ENCODE measurements at places on chromosomes 11 and 22.

- DNase-seq = no peak
Measured at GRCh38 chr11:3860375-3860774, 4.9 kb downstream of the STIM1 start.

DNA sequence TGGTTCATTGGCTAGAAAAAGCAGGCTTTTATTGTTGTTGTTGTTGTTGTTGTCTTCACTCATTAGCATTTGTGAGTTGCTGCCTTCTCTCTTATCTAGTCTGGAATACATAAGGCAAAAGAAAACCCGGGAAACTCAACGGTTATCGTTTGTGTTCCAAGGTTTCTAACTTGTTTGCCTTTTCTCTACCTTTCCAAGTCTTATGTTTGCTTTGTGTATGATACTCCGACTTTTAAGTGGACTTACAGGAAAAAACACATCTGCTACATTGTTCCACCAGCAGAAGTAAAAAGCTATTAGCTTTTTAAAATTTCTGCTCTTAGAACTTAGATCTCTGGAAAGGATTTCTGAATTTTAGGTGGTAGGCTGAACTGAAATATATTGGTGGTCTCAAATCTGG, 27.0 kb upstream of the HIKESHI start:
- no peak for DNase-seq

GRCh38 chr11:2537010-2537705, 92.3 kb downstream of the KCNQ1 start:
- no peak for DNase-seq

- DNase-seq = no peak
Measured at GRCh38 chr11:57566005-57566904, 1.2 kb downstream of the UBE2L6 start.

- DNase-seq = no peak
Measured at GRCh38 chr11:46003572-46003971, 81.1 kb downstream of the LARGE2 start.

DNA sequence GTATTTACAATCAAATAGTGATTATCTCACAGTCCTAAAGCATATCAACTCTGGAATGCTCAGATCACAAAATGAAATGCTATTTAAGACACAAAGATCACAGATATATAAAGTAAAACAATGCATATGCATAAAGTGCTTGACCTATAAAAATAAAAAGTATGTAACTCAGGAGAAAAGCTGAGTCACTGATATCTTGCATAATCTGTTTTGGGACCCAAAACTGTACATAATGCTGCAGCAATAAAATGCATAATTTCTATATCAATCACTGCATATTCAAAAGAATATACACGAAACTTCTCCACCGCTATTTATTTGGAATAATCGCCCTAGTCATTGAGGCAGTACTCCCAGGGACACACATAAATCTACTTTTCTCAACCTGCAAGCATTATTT, 34.9 kb upstream of the GRIA4 start:
- DNase-seq = no peak

DNA sequence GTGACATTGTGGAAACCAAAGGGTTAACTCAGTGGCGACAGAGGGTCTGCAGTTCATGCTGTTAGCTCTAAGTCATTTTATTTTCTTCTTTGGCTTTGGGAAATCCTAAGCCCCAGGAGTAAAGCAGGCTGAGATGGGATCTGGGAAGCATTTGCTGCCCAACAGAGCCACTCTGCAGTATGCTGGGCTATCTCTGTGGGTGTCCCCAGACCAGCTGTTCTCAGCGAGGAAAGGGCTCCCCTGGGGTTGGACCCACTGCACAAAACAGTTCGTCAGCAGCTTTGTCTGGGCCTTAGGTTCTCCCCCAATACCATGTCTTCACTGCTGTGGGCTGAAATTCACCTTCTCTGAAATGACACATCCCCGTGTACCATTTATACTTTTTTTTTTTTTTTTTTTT, 34.0 kb downstream of the KREMEN1 start:
- DNase-seq = no peak

GRCh38 chr22:40020956-40021355, 26.2 kb downstream of the FAM83F start:
- no peak for DNase-seq

DNA sequence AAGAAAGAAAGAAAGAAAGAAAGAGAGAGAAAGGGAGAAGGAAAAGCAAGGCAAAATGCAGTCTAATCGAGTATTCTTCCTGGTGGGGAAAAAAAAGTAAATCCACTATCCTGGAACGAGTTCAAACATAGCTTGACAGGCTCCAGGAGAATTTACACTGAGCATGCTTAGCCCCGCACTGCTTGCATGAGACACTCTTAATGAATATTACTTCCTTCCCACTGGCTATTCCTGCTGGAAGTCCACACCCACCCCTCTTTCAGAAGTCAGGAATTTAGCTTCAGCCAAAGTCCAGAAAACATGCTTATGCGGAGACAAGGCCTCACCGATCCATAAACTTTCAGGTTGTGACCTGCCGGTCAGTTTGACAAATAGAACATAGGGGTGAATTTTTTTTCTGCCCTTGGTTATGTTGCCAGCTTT, 251.8 kb upstream of the BLID start:
- DNase-seq = no peak

GRCh38 chr22:17479135-17479534, 84.2 kb upstream of the SLC25A18 start:
- DNase-seq = no peak

GRCh38 chr11:57424792-57425564, 1.9 kb downstream of the SLC43A3 start:
- peak; percentile 38 for DNase-seq

DNA sequence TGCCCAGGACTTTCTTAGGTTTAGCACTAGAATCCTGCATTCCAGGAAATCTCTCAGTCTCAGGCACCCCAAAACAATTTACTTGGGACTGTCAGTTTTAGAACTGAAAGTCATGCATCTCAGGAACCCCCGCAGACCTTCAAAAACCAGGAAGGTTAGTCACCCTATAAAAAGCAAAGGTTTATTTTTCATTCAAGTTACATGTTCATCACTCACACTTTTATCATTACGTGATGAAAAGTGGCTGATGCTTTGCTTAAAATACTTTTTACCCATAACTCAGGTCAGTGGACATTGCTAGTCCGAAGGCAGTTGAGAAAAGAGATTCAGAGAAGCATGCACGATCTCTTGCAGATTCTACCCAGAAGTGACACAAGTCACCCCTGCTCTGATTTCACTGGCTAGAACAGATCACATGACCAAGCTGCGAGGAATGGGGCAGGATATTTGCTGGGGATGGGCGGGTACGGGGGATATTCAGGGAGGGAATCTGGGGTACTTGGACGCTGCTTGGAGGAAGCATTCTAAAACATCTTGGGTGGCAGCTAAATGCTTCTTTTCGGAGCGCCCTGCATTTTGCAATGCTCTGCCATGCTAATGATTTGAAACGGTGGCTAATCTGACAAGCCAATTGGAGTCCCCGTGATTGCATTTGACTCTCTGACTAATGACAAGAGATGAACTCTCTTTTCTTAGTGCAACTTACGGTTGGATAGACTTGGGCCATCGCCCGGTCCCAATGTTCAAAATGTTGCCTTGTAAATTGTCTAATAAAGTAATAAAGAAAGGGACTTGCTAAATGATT, 110.2 kb downstream of the MIAT start:
- DNase-seq = no peak

- no peak for DNase-seq
Measured at GRCh38 chr11:69911310-69912160, 92.3 kb upstream of the FGF3 start.

- peak; percentile 62 for DNase-seq
Measured at GRCh38 chr11:75815345-75816168, 547 bp downstream of the UVRAG start.

DNA sequence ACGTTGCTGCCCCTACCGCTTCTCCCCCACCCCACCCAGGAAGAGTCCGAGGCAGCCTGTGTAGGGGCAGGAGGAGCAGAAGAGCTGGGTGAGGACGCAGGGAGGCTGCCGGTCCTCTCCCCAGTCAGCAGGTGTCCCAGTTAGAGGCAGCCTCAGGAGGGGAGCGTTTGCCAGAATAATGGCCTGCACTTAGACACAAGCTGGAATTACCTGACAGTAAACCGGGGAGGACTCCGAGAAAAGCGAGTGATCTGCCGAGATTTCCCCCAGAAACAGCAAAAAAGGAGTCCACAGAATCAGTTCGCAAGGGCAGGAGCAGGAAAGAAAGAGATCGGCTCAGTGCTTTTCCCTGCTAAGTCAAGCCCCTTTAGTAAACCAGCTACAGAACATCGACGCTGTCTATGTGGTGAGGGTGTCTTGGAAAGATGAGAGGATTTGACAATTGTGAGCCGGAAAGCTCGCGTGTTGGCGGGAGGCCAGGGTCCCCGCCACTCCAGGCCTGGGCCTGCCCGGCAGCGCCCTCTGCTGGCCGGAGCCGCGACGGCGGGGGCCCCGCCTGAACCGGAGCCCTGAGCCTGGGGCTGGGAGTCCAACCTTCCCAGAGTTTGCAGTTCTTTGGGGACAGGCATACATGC, 17.7 kb upstream of the THRSP start:
- DNase-seq = peak; percentile 84

GRCh38 chr11:132770829-132771530, 761.3 kb downstream of the OPCML start:
- DNase-seq = no peak

- no peak for DNase-seq
Measured at GRCh38 chr11:134438542-134439537, 26.8 kb upstream of the B3GAT1 start.

DNA sequence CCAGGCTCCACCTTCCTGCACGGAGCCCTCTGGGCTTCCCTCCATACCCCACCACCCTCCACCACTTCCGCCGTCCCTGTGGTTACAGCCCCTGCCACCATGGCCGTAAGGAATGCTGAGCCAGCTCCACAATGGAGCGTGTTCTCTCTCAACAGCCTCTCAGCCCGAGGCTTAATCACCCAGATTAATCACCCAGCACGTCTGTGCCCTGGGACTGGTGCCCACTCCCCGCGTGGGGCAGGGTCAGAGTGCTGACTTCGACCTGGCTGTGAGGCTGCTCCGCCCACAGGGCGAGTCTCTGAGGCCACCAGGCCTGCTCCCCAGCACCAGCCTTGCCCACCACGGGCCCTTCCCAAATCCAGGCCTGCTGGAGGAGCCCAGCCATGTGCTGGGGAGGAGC, 4.0 kb upstream of the TH start:
- DNase-seq = no peak

DNA sequence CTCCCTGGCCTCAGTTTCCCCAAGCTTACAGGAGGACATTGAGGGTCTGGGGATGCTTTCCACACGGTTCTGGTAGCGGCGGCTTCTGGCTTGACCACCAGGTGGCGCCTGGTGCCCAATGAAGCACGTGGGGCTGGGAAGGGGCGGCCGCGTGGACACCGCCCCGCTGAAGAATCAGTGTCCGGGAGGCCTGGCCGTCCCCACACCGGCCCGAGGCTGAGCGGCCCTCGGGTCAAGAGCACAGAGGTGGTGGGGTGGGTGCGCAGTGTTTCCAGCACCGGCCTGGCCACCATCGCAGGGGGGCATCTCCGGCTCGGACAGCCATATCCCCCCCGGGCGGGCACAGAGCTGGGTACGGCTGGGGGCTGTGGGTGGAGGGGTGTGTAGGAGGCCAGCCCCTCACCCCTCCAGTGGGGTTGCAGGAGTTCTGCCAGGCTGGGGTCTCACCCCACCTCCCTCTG, 27.8 kb upstream of the PPARA start:
- DNase-seq = peak; percentile 64

DNA sequence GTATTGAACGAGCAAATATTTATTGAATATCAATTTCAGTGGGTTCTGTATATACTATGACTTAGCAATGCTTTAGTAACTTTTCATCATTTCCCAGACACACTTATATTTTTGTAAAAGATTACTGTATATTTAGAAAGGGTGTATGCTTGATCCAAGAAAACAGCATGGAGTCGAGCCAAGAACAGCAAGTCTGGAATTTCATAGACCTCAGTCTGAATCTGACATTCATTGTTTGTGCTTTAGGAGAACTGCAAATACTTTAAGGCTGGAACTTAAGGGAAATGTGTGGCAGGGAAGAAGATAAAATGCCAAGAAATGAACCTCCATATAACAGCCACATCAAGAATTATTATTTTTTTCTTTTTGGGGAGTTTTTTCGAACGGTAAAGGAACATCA, 1156.8 kb downstream of the LRRC4C start:
- no peak for DNase-seq

GRCh38 chr11:102276362-102276761, 40.9 kb upstream of the BIRC3 start:
- DNase-seq = no peak

DNA sequence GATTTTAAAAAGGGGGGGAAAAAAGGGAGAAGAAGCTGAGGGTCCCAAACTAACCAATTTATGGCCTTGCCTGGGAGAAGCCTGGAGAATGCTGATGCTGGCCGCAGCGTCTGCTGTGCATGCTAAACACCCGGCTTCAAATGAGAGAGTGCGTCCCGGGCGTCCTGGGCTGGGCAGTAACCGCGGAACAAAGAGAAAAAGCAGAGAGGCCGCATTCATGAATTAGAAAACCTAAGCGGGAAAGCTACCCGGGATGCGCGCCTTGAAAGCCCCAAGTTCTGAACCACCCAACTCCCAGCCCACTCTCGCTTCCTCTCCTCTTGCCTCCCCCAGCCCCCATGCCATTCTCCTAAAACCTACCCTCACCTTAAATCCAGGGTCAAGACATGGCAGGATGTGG, 6.5 kb downstream of the MN1 start:
- DNase-seq = no peak

GRCh38 chr11:61688365-61689163, 8.4 kb downstream of the DAGLA start:
- no peak for DNase-seq

GRCh38 chr11:114036147-114036811, 23.2 kb upstream of the ZBTB16 start:
- DNase-seq = peak; percentile 28

DNA sequence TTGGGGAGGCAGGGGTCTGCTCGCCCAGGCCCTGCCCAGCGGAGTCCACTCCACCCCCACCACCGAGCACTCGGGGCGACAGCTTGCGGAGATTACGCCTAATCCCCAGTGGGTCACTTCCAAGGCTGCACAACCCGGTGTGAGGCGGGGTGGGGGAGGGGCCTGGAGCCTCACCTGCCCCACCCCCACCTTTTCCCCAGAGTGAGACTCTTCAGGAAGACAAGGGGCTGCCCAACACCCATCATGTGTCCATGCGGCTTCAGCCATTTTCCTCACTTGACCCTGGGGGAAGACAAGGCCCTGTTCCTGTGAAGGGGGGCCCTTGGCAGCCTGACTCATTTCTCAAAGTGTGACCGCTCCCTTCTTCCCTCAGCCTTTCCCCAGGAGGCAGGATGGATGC, 12.5 kb downstream of the SYNGR1 start:
- no peak for DNase-seq

GRCh38 chr11:73201249-73201648, 16.8 kb upstream of the P2RY2 start:
- DNase-seq = no peak

GRCh38 chr22:20241579-20242392, 26.3 kb downstream of the RTN4R start:
- DNase-seq = no peak

- DNase-seq = no peak
Measured at GRCh38 chr11:113494021-113494420, 18.8 kb upstream of the DRD2 start.
